ENCODE measurements at places on chromosomes 2 and 18.

DNA sequence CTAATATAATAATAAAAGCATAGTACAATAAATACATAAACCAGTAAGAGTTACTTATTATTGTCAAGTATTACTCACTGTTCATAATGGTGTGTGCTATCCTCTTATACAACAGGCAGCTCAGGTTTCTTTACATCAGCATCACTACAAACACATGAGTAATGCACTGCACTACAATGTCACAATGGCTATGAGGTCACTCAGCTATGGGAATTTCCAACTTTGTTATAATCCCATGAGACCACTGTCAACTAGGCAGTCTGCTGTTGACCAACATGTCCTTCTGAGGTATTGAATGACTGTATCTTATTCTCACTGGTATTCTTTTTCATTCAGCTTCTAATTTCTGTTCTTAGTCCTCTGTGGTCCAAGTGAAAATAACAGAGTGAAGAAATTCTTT lies 250.4 kb upstream of the DSEL start:
- no peak for DNase-seq

DNA sequence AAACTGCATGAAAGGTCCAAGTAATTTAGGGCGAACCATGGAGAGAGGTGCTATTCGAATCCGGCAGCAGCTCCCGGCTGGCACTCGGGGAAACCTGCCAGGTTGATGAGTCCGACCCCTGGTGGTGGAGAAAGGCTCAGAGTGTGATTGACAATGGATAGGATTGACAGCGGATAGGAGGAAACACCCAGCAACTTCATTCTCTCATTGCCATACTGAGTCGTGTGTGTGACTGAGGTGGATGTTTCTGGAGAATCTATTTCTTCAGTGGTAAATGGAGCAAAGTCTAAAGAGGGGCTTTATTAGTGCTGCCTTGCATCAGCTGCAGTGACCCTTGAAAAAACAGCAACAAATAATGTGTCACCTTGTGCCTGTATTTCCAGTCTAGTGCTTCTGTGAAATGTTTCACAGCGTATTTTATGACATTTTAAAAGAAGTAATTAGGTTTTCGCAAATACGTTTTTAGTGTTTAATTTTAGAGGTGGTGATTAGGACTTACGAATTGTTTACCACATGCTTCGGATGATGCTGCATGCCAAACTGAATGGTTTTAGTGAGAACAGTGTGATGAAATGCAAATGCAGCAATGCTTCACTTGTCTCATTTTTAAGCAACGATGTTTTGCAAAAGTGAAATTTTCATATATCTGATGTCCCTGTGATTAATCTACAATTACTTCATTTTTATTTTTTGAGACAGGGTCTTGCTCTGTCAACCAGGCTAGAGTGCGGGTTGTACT lies 102.0 kb downstream of the DCDC2C start:
- no peak for DNase-seq

DNA sequence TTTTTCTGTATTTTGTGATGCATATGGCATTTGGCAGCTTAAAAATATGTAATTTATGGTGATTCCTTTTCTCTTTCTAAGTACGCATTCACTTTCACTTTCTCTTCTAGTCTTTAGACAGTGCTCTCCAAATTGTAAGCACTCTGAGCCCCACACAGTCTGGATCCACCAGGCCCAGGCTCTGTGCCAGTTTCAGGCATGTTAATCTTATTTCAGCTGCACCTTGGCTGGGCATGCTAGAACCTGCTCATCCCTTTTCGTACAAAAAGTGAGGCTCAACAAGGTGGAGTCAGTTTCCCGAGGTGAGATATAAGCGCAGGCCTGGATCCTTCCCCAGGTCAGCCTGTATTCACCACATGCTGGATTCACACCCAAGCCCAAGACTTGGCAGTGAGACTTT lies 203.9 kb downstream of the MTX2 start:
- no peak for DNase-seq

- DNase-seq = no peak
Measured at GRCh38 chr2:9803023-9803805, 40.1 kb upstream of the TAF1B start.

- no peak for DNase-seq
Measured at GRCh38 chr2:236168110-236169080, at the start of gene GBX2. TSS of gene GBX2 (minus strand) at chr2:236168386. CDS start at chr2:236167971, 415 bp downstream.

- no peak for DNase-seq
Measured at GRCh38 chr2:200615247-200615646, 29.4 kb downstream of the AOX1 start.

GRCh38 chr2:236667526-236667925 lies 97.9 kb downstream of the ACKR3 start:
- no peak for DNase-seq

- DNase-seq = no peak
Measured at GRCh38 chr2:12008425-12009061, 262.1 kb downstream of the LPIN1 start.

DNA sequence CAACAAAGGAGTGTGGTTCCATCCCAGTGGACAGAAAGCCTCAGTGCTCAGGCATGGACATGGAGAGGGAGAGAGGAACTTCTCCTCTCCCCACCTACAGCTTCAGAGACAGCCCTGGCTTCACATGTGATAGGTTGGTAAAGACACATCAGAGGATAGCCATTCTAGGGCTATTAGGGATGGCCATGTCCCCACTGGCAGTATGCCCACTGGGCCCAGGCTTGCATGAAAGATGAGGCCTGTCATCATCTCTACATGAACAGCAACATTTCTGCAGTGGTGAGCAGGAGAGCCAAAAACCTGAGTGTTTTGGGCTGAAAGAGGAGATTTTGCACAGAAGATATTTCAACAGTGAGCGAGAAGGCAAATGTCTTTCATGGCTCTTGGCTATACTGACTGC lies 517.2 kb downstream of the NR4A2 start:
- no peak for DNase-seq

DNA sequence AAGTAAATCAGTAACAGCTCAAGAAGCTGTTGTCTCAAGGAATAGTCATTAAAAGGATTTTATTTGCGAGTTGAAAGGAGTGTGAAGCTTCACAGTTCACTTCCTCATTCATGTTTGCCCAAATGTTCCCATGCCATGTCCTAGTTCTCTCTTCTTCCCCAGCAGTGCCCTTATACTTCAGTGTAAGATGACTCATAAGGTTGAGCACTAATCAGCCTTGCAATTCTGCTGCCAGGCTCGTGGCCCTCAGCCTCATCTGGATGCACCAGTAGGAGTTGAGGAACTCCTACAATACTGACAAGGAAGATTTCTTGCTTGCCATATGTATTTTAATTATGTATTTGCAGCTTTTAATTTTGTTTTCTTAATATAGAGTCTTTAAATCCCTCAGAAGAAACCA lies 1980.4 kb downstream of the SUCLG1 start:
- no peak for DNase-seq

- no peak for DNase-seq
Measured at GRCh38 chr2:230323385-230324106, 3.4 kb upstream of the SP140L start.

DNA sequence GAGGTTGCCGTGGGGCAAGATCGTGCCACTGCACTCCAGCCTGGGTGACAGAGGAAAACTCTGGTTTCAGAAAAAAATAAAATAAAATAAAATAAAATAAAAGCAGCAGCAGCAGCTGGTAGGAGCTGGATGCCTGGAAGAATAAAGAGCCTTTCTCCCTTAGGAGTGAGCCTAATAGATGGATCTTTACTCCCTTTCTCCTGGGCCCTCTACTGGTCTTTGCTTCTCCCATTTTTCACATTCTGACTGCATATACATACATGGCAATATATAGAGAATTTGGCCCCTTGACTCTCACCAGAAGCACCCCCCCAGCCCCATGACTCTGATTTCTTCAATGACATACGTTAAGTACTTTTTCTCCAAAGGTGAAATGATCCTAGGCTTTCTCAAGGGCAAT lies 9.8 kb upstream of the MALT1 start:
- no peak for DNase-seq

GRCh38 chr2:159605441-159606178 lies 10.7 kb downstream of the BAZ2B start:
- no peak for DNase-seq

DNA sequence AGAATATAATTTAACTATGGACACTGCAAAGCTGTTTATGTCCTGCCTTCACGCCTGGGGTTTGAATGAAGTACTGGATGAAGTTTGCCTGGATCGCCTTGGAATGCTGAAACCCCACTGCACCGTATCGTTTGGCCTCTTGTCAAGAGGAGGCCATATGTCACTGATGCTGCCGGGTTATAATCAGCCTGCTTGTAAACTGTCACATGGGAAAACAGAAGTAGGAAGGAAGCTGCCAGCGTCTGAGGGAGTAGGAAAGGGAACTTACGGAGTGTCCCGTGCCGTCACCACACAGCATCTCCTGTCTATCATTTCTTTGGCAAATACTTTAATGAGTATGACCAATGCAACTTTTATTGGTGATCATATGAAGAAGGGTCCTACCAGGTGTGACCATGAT lies 105.8 kb downstream of the WDR7 start:
- DNase-seq = no peak

DNA sequence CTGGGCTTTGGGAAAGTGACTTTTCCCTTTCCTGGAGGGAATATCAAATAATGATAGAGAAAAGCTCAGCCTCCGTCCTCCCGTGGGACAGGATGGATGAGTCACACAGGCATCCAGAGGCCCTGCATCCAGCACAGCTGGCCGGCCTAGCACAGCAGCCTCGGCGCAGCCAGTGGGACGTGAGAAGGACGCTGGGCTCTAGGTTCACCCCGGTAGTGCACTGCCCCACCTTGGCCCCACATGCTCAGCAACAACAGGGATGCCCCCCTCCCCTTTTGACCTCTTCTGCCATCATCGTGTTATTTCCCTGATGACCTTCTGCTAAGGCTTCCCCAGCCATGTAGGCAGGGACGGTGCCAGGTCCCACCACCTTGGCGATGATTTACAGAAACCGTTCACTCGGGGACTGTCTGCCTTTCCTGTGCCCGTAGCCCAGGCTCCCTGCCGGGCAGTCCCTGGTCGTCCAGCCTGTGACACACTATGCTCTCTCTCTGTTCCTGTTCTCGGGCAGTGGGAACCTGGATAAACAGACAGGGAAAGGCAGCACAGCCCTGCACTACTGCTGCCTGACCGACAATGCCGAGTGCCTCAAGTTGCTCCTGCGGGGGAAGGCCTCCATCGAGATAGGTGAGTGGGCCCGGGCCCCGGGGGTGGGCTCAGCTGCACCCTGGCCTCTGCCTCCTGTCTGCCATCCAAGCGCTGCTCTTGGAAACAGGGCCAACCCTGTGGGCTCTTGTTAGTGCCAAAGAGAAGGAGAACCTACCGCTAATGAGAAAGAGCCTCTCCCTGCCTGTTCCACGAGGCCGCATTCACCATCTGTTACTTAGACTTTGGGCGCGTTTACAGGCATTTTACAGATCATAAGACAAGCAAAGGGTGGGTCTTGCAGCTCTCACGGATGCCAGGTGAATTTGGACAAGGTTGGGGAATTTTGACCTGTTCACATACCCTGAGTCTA lies 44.6 kb downstream of the ITGB1BP1 start:
- DNase-seq = no peak

DNA sequence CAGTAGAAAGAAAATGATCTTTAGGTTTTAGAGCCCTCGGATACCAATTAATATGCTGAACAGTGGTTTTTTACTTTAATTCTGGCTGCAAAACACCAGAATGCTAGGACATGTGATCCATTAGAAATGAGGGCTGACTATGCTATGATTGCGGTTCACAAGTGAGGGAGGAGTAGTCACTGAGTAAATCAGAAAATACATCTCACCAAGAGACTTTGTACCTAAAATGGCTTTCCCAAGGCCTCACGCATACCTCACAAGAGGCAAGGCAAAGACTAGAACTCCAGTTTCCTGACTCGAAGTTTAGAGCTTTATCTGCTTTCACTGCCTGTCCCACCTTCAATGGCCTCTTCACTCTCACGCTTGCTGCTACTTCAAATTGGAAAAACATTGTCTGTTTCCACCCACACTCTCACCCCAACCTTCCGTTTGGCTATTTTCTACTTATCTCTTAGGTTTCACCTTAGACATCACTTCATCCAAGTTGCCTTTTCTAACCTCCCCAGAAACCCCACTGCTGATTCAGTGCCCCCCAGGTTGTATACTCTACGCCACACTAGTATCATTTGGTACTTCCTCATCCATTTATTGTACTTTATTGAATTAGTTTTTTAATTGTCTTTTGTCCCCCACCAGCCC lies 5.1 kb upstream of the MBD2 start:
- DNase-seq = peak; percentile 5

GRCh38 chr2:224687156-224687555 lies 29.0 kb downstream of the CCDC195 start:
- DNase-seq = no peak

DNA sequence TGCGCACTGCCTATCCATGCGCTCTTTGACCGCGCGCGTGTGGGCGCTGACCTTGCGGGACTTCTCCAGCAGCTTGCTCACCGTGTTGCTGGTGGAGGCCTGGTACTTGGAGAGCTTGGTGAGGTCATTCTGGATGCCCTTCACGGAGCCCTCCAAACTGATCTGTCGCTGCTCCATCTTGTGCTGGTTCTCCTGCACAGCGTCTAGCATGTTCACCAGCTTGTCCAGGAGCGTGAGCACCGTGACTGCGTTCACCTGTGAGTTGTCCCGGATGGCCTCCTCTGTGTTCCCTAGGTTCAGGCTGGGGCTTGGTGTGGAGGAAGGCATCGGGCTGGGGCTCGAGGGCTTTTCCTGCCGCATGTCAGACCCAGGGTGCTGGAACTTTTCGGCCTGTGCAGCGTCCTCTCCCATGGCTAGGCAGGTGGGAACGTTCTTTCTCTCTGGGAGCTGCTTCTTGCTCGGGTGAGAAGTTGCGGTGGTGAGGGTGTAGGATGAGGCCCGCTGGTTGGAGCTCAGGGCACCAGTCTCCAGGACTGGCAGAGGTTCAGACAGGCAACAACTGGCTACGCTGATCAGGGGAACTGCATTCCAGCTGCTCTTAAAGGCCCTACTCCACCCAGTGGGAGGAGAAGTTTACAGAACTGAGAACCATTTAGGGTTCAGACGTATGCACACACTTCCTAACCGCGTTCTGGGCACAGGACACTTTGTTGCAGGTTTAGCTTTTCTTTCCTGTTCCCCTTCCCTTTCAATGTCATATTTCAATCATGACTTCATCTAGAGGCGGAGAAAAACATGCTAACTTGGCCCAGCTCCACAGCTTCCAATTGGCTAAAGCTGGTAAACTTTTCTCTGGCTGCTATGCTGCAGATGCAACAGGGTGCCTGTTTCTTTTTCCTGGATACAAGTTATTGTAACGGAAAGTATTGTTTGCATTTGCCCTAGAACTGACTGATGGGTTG lies at the start of gene CAVIN2:
CAVIN2 (minus strand) TSS at position 574 of the 962 bp plus-strand sequence; CDS start at position 411, 163 bp downstream.
- DNase-seq = no peak

DNA sequence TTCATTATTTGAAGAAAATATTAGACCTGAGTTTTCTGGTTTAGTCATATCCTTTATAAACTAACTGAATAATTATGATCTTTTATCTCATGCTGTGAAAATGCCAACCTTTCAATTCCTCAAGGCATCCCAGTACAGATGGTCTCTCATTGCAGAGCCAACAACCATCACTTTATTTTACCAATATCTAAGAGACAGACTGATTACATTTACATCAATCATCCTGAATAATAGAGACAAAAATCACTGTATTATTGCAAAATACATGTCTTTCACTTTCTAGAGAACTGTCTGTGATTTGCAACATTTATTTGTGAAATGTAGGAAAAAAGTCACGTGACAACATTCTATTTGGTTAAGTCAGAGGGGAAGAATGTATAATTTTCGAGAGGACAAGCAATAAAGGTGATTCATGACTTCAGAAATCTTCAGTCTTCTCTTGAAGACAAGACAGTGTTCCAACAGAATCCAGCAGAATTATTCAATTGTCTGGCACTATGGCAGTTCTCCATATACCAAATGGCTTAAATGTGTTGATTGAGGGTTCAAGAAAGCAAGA lies 503.6 kb upstream of the SYT4 start:
- no peak for DNase-seq

GRCh38 chr2:97819754-97820153 lies 106.4 kb downstream of the ZAP70 start:
- DNase-seq = no peak

Measured in activated T-cell treated with anti-CD3 and anti-CD28 coated beads for 24 hours (primary cell).